Substantia nigra (tissue), 51 donors: ENCODE measurements at places on chromosomes 3 and 15.

DNA sequence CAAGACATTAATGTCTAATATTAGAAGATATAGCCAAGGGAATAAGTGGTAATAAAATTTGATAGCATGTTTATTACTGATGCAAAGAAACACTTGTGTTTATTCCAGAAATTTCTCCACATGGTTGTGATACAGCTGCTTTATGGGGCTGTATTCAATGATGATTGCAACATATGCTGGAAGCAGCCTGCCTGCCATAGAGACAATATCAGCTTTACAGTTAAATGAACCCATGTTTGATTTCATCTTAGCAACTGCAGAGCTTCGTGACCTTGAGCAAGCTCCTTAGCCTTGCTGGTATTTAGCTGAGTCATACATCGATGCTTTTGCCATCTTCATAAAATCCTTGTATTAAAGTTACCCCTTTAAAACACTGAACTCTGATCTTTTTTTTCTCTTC, 168.1 kb upstream of the STAC start:
- no peak for DNase-seq

GRCh38 chr15:27961801-27962200, 137.3 kb downstream of the OCA2 start:
- no peak for DNase-seq

DNA sequence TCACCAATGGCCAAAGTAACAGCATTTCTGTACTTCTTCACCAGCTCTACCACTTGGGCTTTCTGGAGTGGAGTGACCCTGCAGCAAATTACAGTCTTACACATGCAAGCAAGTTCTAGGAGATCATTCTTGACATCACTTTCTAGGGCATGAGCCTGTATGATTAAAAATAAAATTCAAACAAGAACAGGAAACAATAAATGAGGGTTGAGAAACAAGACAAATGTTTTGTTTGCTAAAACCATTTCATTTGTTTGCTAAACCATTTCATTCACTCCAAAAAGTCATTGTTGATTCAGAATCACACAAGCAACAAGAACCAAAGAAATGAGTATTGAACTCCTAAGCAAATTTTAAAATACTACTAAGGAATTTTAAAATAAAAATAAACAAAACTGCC, 220.9 kb downstream of the ATP8B4 start:
- no peak for DNase-seq

DNA sequence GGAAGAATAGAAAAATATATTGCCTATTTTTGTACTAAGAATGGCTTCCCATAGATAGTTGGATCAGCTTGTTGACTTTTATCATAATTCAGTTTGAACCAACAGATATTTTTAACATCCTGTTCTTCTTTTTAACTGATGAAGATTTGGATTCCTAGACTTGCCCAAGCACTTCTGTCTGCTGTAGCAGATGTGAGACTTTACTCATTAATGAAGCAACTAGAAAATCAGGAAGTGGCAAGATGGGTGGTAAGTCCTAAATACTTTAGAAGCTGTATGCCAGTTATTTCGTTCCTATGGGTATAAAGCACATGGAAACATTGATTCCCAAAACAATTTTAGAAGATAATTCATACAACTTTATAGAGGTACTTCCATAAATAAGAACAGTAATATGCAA, 8.4 kb downstream of the PIGB start:
- no peak for DNase-seq

DNA sequence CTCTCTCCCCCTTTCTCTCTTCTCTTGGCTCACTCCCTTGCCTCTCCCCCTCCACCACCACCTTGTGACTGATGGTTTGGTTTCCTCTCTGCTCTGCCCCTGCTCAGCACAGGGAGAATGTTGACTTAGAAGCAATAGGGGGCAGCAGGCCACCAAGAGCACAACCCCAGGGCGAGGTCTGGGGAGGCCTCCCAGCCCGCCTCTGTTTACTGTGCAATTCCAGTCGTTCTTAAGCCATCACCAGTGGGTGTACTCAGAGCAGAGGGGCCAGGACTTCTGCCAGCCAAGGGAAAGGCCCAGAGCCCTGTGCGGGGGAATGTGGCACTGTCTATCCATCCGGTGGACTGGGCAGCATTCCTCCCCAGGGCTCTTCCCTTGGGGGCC, 5.7 kb upstream of the APEH start:
- no peak for DNase-seq

GRCh38 chr3:143267989-143268388, 148.4 kb downstream of the CHST2 start:
- no peak for DNase-seq

DNA sequence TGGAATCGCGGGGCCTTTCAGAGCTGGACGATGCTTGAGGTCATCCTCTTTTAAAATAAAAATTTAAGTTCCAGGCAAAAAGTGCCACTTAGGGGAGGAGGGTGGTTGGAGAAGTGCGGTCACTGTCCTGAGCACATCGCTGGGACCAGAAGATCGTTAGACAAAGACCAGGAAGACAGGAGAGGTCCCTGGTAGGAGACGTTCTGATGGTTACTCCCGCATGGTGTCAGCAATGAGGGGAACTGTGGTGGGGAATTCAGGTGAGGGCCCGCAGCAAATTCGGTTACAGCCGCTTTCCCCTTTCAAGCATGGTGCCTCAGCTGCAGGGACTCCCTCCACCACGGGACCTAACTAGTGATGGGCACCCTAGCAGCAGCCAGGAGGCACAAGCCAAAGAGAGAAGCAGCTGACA, 1.0 kb upstream of the ISY1 start:
- DNase-seq: no peak

- no peak for DNase-seq
Measured at GRCh38 chr15:27234593-27234992, 263.6 kb downstream of the GABRG3 start.

DNA sequence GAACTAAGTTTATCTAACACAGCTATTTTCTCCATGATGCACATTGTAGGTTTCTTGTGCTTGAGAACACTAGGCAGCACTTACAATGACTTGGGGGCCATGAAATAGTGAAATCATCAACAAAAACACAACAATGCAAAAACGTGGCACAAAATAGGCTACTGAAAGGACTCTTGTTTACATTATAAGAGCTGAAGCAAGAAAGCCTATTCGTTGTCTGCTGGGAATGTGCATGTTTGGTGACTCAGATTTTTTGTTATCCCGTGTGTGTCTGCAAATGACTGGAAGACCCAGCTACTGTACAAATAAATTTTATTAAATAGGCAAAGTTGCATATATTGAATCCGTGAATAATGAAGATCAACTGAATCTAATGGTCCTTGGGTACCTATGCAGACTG, 85.0 kb downstream of the TCF12 start:
- DNase-seq: no peak

- no peak for DNase-seq
Measured at GRCh38 chr3:167375478-167375877, 4.6 kb downstream of the ZBBX start.

DNA sequence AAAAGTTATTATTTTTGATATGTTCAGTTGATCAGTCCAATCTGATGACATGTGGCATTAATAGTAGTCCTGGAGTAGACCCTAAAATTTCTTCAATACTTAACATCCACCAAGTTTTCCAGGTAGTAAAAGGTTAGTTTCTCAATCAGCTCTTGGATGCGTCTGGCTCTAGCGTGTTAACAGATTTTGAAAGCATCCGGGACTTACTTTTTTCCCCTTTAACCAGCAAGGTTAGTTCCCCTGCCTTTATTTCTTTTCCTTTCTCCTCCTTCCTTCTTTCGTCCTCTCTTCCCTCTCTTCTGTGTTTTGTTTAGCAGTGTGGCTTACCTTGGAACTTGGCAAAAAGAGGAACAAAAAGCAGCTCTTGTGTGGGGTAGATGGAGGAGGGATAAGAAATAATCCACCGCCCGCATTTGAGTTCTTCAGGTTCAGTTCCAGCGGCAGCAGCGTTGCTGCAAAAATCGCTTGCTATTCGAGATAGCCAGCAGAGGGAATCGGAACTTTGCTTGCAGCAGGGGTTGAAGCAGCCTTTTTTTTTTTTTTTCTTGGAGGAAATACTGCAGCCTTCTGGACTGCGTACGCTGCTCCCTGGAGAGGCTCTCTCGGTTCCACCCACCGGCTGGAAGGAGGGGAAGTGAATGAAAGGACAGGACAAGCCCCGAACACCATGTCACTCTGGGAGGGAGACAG, at the start of gene RBMS3:
RBMS3 (plus strand) TSS at position 668 of the 690 bp plus-strand sequence.
- peak; percentile 12 for DNase-seq

GRCh38 chr15:72847033-72847432, 63.5 kb upstream of the ADPGK start:
- DNase-seq: no peak

- no peak for DNase-seq
Measured at GRCh38 chr15:101180620-101181307, 71.1 kb downstream of the CHSY1 start.

- no peak for DNase-seq
Measured at GRCh38 chr3:109963831-109964230, 626.5 kb upstream of the DPPA4 start.

DNA sequence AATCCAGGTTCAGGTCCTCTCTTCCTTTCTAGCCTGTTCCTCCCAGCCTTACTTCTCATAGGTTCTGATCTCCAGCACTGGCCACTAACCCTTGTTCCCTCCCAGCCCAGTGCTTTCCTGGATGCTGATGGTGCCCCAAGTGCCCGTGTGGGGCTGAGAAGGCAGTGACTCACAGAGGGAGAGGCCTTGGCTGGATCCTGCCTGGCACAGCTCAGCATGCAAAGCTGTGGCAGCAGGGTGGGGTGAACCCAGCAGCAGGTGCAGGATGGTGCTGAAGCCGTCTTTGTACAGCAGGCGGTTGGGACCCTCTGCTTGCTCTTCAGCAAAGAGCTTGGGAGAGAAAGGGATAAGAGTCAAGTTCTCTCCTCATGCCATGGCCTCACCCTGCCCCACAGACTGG, 7.6 kb downstream of the LPCAT4 start:
- DNase-seq: no peak

DNA sequence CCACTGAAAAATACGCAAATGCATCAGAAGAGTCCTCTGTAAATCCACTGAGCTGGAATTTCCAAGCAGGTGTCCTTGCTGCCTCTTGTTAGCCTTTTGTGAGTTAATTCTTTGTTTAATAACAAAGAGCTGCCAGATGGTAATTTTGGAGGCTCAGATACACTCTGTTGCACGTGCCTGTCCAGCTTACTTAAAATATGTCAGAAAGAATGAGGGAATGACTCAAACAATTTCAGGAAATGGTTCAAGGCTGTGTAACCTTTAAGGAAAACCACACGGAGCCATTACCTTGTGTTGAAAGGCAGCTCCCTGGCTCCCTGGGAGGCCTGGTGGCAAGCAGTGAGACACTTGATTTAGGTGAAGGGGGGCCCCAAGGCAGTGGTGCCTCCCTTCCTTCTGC, 302.2 kb upstream of the CTDSPL start:
- DNase-seq: no peak

DNA sequence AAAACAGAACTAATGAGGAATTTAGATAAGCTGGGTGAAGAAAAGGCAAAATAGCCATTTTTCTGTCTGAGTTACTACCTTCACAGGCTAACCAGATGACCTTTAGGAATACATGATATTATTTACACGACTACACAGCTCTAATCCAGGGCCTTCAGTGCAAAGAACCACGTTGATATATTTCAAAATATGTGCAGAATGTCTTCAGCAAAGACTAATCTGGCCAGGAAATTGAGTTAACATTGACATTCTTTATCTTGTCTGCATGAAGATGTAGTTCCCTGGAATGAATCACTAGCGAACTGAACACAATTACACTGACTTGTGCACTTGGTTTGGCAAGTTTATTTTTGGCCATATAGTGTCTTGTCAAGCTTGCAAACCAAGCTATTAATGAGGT, 41.5 kb downstream of the PDHB start:
- DNase-seq: no peak

GRCh38 chr15:73564255-73564654, 68.9 kb downstream of the NPTN start:
- DNase-seq: no peak

- no peak for DNase-seq
Measured at GRCh38 chr15:84807228-84807627, 9.9 kb upstream of the ALPK3 start.

DNA sequence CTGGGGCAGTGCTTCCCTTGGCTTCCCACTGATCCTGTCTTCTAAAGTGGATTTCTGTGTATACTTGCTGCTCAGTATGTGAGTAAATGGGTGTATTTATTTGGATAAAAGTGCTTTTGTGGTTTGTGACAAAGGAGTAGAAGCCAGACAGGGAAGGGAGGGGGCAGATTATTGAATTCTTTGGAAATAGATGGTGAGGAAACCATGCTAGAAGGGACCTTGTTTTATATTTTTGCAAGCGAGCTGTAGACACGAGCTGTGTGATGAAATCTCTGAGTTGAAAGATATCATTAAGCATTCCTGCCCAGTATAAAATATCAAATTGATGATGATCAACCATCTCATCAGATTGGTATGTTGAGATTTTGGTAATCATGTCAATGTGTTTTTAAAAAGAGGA, 68.9 kb downstream of the DUT start:
- DNase-seq: no peak

- DNase-seq: no peak
Measured at GRCh38 chr15:90287101-90287500, 21.6 kb downstream of the NGRN start.

DNA sequence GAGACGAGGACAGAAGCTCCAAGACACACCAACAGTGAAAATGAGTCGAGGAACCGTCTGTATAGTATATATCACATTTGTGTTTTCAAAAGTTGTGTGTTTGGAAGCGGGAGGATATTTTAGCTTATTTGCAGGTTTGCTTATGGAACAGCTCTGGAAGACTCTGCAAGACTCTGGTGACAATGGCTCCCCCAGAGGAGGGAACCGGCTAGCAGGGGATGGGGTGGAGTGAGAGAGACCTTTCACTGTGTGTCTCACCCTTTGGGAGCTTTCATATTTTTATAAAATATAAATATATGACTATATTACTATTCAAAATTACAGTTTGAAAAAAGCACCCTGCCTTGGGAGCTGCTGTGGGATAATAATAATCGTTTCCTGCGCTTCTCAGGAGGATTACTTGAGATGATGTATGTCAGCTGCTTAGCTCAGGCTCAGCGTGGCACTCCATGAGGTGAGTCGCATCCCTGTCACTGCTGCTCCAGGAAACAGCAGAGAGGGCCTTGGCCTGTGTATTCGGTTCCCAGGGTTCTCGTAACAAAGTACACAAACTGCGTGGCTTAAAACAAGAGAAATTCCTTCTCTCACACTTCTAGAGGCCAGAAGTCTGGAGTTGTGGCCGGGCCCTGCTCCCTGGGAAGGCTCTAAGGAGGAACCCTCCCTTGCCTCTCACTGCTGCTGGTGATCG, 183.9 kb downstream of the FAM43A start:
- DNase-seq: no peak
